OCI-LY7 (cell line): ENCODE measurements at places on chromosomes 6 and 20.

- peak; percentile 13 for DNase-seq
Observed at GRCh38 chr20:13261460-13262301, 40.6 kb downstream of the ISM1 start.

- DNase-seq: no peak
Observed at GRCh38 chr6:134413241-134413643, 95.3 kb upstream of the SGK1 start.

GRCh38 chr6:45640081-45640491 lies 262.4 kb upstream of the SUPT3H start:
- DNase-seq: no peak

DNA sequence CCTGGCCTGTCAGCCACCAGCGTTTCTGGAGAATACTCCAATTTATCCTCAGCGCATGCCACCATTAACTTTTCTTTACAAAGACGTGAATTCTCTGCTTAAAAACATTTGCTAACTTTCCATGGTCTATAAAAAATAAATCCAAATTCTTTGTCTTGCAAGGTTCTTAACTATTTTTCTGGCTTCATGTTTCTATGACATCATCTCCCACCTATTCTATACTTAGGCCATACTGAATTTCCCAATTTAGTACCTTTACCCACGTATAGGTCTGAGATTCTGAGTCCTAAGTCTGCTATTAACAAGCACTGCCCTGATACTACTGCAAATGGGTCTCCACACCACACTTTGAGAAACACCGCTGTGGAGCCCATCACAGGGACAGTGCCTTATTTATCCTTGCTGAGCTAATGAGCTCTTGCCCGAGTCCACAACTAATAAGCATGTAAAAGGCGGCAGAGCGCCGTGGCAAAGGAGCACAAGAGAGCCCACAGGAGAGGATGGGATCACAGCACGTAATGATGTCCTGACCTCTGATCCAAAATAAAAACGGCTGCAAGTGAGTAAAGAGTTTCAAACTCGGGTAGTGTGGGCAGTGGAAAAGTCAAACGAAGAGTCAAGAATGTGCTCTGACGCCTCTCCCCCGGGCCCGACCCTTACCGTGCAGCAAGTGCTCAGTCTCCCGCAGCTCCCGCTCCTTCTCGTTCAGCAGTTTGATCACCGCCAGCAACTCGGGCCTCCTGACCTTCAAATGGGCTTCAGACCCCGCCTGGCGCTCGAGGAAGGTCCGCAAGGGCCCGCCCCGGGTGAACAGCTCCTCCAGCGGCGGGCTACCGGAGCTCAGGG lies 519 bp downstream of the MTRF1L start:
- peak; percentile 29 for DNase-seq

DNA sequence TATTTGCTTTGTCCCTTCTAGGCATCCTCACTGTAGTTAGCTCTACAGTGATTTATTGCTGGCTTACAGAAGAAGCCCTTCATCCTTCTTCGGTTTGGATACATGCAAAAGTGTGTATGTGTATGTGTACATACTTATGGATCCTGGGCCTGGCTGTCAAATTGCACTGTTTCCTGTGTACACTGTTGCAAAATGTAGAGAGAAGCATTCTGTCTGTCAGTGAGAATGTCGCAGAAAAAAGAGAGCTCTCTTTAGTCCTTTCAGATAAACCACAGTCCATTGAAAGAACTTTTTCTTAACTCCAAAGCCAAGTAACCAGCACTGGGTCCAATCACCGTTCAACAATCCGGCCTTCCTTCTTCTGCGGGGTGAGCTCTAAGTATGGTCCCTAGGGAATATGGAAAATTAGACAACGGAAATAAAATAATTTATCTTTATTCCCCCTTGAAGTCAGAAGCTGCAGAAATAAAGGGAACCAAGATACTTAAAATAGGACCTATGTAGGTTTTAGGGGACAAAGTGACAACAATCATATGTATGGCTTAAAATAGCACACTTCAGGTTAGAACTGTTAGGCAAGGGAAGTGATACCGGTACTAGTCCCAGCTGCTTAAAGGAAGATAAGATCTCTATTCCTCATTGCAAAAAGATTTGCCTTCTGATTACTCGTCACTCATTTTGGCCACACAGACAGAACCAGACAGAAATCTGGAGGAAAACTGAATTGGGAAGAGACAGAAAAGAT lies 107.0 kb downstream of the CD83 start:
- DNase-seq: peak; percentile 80

- DNase-seq: no peak
Observed at GRCh38 chr20:57157106-57157691, 109.2 kb downstream of the BMP7 start.

- no peak for DNase-seq
Observed at GRCh38 chr6:105179244-105180065, at the start of gene POPDC3. Gene POPDC3 (minus strand): TSS chr6:105180014. CDS start chr6:105161909, 18,105 bp downstream.

DNA sequence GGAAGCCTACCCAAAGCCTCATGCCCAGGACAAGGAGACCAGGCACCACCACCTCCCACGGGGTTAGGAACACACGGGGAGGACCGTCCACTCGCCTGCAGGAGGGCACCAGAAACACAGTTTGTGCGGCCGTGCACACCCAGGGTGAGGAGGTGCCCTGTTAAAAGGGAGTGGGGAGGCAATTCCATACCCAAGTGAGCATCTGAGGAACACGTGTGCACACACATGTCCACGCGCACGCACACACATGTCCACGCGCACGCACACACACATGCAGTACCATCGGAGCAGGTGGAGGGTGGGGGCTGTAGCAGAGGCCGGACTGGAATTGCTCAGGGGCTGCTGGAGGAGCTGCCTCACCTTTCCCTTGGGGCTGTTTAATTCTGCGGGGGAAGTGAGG lies 259.4 kb downstream of the TAF4 start:
- DNase-seq: no peak

GRCh38 chr6:161021998-161022743 lies 30.6 kb downstream of the MAP3K4 start:
- DNase-seq: no peak

DNA sequence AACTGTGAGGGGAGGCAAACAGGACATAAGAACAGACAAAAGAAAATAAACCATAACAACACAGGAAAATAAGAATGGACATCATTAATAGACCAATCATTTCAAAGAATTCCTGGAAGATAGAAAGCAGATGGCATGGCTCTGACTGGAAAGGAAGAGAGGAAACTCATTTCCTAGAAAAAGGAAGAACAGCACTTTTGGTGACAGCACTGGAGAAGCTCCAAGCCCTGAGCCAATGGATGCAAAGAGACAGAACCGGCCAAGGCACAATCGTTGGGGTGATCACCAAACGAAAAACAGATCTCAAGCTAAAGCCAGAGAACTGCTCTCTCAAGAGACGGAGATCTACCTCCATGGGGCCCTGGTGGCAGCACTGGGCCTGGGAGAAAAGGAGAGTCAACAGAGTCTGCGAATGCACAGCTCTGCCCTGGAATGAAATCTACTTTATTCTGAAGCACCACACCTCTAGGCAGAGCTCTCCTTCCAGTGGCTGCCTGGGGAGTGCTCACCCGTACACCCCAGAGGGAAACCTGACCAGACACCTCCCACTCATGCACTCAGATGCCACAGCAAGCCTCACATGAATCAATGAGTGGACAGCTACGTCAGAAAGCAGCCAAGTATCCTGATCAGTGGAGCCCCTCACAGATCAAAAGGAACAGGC lies 24.2 kb downstream of the KIAA0319 start:
- no peak for DNase-seq

- DNase-seq: no peak
Observed at GRCh38 chr6:79071547-79071946, 6.5 kb downstream of the PHIP start.
